ENCODE measurements at places on chromosomes 12 and 14. TPM values are rescaled to one million over a fixed set of nuclear protein-coding genes. Genes with fewer than 3 reads are reported as not detected.

DNA sequence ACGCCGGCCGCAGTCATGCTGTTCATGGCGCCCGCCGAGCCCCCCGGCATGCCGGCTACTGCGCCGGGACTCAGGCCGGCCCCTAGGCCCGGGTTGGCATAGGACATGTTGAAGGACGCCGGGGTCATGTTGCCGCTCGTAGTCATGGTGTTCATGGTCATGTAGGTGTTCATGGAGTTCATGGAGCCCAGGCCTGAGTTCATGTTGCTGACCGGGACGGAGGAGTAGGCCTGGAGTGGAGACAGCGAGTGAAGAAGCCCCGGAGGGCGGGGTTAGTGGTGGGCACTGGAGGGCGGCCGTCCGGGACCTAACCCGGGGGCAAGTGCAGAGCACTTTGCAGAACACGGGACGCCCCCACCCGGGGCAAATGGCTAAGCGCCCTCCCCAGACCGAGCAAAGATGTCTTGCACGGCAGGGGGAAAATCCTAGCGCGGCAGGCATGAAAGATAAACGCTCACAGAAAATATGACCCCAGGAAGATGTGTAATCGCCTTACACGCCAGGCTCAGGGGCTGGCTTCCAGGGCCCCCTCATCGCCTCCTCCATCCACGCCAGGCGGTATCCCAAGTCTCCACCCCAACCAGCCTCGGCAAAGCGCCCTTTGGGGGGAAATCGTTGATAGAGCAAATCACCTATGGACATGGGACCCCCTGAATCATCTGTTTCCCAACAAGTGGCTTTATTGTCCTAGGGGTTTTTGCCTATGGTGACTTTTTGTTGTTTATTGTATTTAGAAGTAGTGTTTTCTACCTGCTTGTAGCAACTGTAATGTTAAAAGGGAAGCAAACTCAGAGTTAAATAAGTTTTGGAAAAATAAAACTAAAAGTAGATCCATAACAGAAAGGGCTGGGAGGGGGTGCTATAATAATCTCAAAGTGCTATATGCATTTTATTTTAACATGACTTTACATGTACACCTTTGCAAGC is 2.3 kb downstream of the FOXA1 start:
- peaks cover 48% of the 10 kb centered on the region for H3K27me3 ChIP-seq
- no peak for DNase-seq
- no peak overlapping the region for H3K27ac ChIP-seq
- no peak overlapping the region for H3K4me3 ChIP-seq
- peaks cover 17% of the 10 kb centered on the region for H3K4me1 ChIP-seq

- no peaks in the 10 kb centered on the region for H3K27me3 ChIP-seq
- H3K27ac ChIP-seq: no peak overlapping the region
- no peaks in the 10 kb centered on the region for H3K36me3 ChIP-seq
- no peak overlapping the region for H3K4me3 ChIP-seq
- no peaks in the 10 kb centered on the region for H3K4me1 ChIP-seq
These were observed 89.1 kb downstream of the STXBP6 start for GRCh38 chr14:24960816-24961215.

GRCh38 chr12:52945389-52946232 is 3.3 kb upstream of the KRT18 start:
- no peak for DNase-seq
- H3K36me3 ChIP-seq: no peaks in the 10 kb centered on the region
- peaks cover 8% of the 10 kb centered on the region for H3K4me1 ChIP-seq

The DACT1 gene
- 0.07 TPM for polyA plus RNA-seq

Measured in CD4-positive, CD25-positive, alpha-beta regulatory T cell (primary cell).